ENCODE measurements at places on chromosomes 5 and 9.

- DNase-seq, result no peak
Observed at GRCh38 chr9:98324801-98325200, 69.4 kb upstream of the TBC1D2 start.

DNA sequence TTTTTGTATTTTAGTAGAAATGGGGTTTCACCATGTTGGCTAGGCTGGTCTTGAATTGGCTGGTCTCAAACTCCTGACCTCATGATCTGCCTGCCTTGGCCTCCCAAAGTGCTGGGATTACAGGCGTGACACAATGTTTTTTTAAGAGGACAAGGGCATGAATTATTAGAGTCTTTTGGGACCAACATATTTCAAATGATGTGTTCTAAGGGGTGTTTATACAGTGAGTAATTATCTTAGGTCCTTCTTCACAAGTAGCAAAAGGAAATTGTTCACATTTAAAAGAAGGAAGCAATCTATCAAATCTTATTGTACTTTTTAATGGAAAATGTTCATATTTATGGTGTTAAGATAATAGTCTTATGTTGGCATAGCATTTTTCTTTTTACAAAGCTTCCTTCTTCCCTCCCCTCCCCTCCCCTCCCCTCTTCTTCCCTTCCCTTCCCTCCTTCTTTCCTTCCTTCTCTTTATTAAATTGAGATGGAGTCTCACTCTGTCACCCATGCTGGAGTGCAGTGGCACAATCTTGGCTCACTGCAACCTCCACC is 6.7 kb downstream of the GNG10 start:
- no peak for DNase-seq

DNA sequence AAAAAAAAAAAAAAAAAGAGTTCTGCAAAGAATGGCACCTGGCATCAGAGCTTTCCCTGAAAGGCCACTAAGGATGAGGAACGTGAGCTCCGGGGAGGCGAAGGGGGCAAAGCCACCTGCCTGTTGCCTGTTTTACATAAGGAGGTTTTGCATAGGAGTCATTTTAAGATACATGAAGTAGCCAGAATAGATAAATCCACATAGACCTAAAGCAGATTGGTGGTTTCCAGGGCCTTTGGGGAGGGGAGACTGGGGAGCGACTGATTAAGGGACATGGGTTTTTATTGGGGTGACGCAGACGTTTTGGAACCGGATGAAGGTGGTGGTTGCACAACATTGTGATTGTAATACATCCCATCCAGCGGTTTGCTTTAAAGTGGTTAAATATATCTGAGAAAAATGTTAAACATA is 7.1 kb downstream of the NEK6 start:
- no peak for DNase-seq

DNA sequence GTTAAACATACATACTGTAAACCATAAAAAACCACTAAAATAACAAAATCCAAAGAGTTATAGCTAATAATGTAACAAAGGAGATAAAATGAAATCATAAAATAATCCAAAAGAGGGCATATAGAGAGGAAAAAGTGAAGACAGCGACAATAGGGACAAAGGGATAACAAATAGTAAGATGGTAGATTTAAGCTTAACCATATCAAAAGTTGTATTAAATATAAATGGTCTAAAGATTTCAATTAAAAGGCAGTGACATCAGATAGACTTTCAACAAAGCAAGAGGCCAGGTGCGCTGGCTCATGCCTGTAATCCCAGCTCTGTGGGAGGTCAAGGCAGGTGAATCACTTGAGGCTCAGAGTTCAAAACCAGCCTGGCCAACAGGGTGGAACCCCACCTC is 54.7 kb upstream of the SREK1 start:
- no peak for DNase-seq
